A172 (cell line): ENCODE measurements at places on chromosomes 6 and 20. TPM values are rescaled to one million over a fixed set of nuclear protein-coding genes. Genes with fewer than 3 reads are reported as not detected.

GRCh38 chr6:112330071-112330878 is 16.9 kb upstream of the RFPL4B start:
- peak; percentile 45 for DNase-seq

DNA sequence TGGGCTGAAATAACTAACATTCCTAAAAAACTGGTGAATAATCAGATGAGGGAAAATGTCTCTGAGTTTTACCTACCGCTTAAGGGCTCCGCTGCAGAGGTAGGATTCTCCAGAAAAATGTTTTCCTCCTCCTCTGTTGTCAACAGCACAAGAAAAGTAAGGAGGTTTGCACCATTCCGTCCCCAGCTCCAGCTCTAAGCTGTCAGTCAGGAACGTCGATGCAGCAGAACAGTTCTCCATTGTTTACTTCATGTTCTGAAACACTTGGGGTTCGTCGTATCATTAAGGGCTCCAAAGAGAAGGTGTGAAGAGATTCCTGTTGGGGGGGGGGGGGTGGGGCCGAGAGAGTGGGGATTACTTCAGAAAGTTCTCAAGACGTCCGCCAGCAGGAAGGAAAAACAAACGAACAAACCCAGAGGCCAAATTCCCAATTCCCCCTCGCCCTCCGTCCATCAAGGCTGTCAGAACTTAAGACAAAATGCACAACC is 734 bp downstream of the MMS22L start:
- DNase-seq, result peak; percentile 13

GRCh38 chr6:157143890-157144798 is 179.2 kb downstream of the TMEM242 start:
- DNase-seq, result no peak

GRCh38 chr6:32792901-32793435 is 23.8 kb downstream of the HLA-DOB start:
- no peak for DNase-seq

- peak; percentile 92 for DNase-seq
Measured at GRCh38 chr20:53828682-53829254, 235.1 kb upstream of the ZNF217 start.

GRCh38 chr6:154408891-154409500 is 52.4 kb upstream of the IPCEF1 start:
- no peak for DNase-seq

- DNase-seq, result no peak
Measured at GRCh38 chr20:1811621-1812498, 83.3 kb upstream of the SIRPA start.

- DNase-seq, result peak; percentile 21
Measured at GRCh38 chr6:134539865-134540323, 222.0 kb upstream of the SGK1 start.

DNA sequence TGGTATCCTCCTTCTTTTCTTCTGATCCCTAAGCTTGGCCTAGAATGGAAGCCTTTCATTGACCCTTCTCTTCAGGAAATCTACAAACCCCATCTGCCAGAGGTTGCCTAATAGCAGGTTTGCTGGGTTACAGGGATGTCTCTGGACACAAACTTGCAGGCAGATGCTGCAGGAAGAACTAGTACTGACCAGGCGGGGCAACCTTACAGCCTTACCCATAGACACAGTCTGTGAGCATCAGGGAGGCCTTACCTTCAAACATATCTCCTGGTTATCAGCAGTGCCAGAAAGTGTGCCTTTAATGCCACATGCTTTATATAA is 2.6 kb downstream of the SCUBE3 start:
- DNase-seq, result no peak

- DNase-seq, result no peak
Measured at GRCh38 chr20:12056839-12057238, 139.1 kb downstream of the BTBD3 start.

- no peak for DNase-seq
Measured at GRCh38 chr6:69846770-69847491, 19.4 kb upstream of the COL19A1 start.

The SLC22A2 gene
- 0.69 and 1.2 TPM in 2 replicates for total RNA-seq

The GGT7 gene
- total RNA-seq, result 0.26 and 0.55 TPM in 2 replicates

The CTAGE9 gene
- total RNA-seq, result not detected in 2 replicates

The CYP21A2 gene
- total RNA-seq, result 0.05 TPM in 1 of 2 replicates, not detected in the other

The RSPH4A gene
- not detected in 2 replicates for total RNA-seq

The PSORS1C2 gene
- total RNA-seq, result not detected in 2 replicates

The SLC17A9 gene
- total RNA-seq, result not detected in 2 replicates

The NFATC2 gene
- total RNA-seq, result 0.28 and 0.43 TPM in 2 replicates
